ENCODE measurements at places on chromosomes 4 and X. TPM values are rescaled to one million over a fixed set of nuclear protein-coding genes. Genes with fewer than 3 reads are reported as not detected.

DNA sequence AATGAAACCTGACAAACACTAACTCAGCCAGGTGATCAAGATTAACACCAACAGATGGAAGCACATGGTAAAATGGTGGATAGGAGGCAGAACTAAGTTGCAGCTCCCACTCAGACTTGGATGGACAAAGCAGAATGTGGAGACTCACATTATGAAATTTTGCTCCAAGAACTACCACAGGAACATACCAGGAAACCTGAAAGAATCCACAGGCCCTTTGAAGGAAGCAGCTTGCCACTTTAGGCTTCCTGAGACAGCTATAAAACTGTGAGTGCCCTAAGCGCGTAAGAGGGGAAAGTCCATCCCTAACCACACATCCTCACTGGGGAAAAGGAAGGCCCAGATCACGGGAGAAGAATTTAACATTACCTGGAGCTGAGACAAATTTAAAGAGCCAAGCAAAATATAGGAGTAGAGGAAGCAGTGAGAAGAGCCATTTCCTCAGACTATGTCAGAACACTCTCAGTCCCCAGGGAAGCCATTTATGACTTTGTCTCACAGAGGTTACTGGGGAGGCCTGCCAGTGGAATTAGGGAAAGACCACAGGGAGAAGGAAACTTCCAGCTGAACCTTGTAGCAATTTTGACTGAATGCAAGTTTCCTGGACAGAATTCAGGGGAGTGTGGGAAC is 224.5 kb downstream of the TEX13C start:
- no peaks in the 10 kb centered on the region for H3K4me1 ChIP-seq
- H3K36me3 ChIP-seq: no peaks in the 10 kb centered on the region
- H3K4me3 ChIP-seq: no peak overlapping the region
- no peaks in the 10 kb centered on the region for H3K27me3 ChIP-seq

DNA sequence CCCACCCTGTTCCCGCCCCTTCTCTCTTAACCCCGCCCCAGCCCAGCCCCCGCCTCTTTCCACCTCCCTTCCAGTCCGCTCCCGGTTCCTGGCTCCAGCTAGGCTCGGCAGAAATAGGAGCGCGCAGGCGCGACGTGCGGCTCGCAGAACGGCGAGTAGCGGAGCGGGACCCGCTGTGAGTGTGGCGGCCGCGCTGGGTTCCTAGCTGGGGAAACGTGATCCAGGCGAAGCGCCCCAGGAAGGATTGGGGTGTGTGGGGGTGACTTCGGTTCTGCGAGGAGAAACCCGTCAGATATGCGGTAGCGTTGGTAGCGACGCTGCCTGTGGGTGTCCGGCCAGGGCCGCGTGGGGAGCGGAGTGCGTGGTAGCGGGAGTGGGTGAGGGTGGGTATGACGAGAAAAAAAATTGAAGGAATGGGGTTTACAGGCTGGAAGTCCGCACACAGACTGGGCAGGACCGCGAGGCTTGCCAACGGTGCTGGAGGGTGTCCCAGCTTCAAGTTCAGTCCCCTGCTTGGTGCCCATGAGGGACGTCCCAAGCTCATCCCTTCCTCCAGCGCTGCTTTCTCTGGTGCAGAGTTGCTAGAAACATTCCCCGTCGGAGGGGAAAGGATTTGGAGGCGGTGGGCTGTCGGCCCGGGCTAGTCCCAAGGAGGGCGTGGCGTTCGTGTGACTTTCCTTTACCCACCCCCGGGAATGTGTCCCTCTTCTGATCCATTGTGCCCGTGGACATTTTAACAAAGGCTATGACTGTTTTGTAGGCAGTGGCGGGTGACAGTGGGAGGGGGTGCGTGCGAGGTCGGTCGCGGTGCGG is at the start of gene PRRG1:
TSS of gene PRRG1 (plus strand) at position 144 of the 813 bp plus-strand sequence. CDS start 56,886 bp downstream, outside the sequence.
- H3K36me3 ChIP-seq: no peaks in the 10 kb centered on the region
- peak within 1 kb of the TSS; percentile 40 for H3K4me3 ChIP-seq
- H3K27ac ChIP-seq: no peak within 1 kb of the TSS
- H3K27me3 ChIP-seq: peaks cover 19% of the 10 kb centered on the region

DNA sequence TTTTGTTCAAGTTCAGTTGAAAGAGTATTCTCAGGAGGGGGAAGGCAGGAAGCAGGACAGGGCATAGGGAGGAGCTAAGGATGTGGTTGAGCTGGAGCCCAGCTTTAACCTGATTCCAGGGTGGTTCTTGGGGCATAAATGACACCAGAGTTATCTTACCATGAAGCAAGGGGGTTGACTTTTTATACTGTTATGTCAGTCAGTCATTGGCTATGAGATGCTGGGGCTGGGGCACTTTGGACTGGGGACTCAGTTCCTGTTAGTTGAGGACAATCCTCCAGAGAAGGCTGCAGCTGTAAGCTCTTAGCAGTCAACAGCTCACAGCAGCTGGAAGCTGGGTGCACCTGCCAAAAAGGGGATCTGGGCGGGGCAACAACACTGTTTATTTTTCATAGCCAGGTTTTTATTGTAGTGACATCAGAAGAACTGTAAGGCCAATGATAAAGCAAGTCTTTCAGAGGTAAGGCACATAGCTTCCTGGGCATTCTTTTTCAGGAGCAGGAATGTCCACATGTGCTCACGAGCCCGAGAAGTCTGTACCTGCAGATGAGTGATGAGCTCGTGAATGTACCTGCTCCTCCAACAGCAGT is 78.5 kb downstream of the MID1IP1 start:
- no peak overlapping the region for H3K4me3 ChIP-seq
- ATAC-seq: no peak
- H3K27me3 ChIP-seq: no peaks in the 10 kb centered on the region

DNA sequence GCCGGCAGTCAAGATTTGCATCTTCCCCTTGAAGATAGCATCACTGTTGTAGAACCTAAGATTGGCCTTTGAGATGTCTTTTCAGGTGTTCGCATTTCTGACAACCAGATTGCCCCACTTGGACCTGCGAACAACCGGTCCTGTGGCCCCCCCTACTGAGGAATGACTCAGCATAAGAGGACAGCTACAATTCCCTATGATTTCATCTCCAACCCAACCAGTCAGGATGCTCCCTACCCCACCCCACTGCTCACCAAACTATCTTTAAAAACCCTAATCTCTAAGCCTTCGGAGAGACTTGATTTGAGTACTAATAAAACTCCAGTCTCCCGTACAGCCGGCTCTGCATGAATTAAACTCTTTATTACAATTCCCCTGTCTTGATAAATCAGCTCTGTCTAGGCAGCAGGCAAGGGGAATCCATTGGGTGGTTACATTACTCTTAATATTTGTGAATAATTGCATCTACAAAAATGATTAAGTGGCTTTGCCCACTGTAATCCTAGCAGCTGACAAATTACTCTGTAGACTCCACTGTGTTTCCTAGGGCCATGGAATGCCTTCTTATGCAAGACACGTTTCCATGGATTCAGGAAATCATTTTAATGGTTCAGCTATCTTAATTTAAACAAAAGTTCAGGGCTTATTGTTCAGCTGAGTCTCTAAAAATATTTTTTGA is 95.4 kb downstream of the GPR143 start:
- peaks cover 24% of the 10 kb centered on the region for H3K36me3 ChIP-seq
- H3K4me1 ChIP-seq: no peaks in the 10 kb centered on the region
- no peaks in the 10 kb centered on the region for H3K27me3 ChIP-seq
- H3K4me3 ChIP-seq: no peak overlapping the region

GRCh38 chr4:14520171-14520570 is 482.1 kb upstream of the CPEB2 start:
- no peaks in the 10 kb centered on the region for H3K4me1 ChIP-seq
- no peaks in the 10 kb centered on the region for H3K27me3 ChIP-seq
- no peaks in the 10 kb centered on the region for H3K36me3 ChIP-seq
- no peak overlapping the region for H3K4me3 ChIP-seq
- no peak overlapping the region for H3K27ac ChIP-seq

GRCh38 chr4:1830642-1831228 is 25.2 kb downstream of the LETM1 start:
- no peak overlapping the region for H3K27ac ChIP-seq
- no peak overlapping the region for H3K4me3 ChIP-seq
- H3K36me3 ChIP-seq: peaks cover 72% of the 10 kb centered on the region
- no peaks in the 10 kb centered on the region for H3K27me3 ChIP-seq
- no peak for ATAC-seq
- no peaks in the 10 kb centered on the region for H3K4me1 ChIP-seq

DNA sequence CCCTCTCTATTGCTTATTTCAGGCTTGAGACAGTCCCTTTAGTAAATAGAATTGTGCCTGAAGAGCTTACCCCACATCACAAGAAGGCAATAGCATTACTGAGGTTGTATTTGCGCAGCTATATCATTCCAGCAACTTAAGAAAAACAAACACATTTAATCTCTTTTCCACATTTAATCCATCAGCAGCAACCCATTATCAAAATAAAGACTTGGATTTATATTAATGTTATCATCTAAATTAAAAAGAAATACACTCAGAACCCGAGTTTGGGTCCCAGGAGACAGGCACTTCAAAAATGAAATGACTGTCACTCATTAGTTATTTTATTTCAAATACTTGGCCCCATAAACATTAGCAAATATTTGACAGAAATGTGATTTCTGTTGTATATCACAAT is 10.4 kb downstream of the TFDP3 start:
- H3K27me3 ChIP-seq: peaks cover 3% of the 10 kb centered on the region
- H3K4me3 ChIP-seq: no peak overlapping the region
- no peak overlapping the region for H3K27ac ChIP-seq
- H3K4me1 ChIP-seq: no peaks in the 10 kb centered on the region
- ATAC-seq: no peak

DNA sequence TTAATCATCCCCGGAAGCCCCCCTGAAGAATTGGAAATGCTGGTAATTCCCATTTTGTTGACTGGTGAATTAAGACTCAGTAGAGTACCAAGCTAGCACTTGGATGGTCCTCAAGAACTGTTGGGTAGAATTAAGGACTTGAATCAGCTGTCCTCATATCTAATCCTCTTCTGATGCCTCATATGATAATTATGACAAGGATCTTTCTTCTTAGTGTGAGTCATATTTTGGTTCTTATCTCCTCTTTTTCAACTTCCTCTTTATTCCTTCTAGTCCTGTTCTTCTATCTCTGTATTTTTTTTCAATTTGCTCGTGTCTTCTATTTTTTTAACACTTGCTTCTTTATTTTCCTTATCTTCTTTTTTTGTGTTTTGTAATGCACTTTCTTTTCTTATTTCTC is 206.3 kb upstream of the ANXA3 start:
- no peaks in the 10 kb centered on the region for H3K4me1 ChIP-seq
- no peak for ATAC-seq
- no peak overlapping the region for H3K4me3 ChIP-seq

DNA sequence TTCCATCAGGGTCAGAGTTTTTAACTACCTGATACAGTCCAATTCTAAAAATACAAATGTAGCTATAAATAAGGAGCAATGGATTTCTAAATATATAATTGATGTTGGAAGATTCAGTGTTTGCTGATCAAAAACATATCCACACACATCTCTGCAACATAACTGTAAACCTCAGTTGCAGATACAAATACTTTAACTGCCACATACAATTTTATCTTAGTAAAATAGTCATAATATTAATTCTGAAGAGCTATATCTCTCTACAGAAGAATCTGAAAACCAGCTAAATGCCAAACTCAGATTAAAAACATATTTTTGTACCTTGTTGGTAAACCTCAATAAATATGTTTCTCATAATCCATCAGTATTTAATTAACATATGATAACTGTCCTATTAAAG is 674.3 kb upstream of the INTU start:
- H3K27me3 ChIP-seq: no peaks in the 10 kb centered on the region
- H3K4me3 ChIP-seq: no peak overlapping the region
- ATAC-seq: no peak
- no peaks in the 10 kb centered on the region for H3K36me3 ChIP-seq

GRCh38 chrX:24934279-24934678 is 81.5 kb downstream of the ARX start:
- H3K27ac ChIP-seq: no peak overlapping the region
- peaks cover 7% of the 10 kb centered on the region for H3K36me3 ChIP-seq
- no peaks in the 10 kb centered on the region for H3K4me1 ChIP-seq
- H3K4me3 ChIP-seq: no peak overlapping the region
- ATAC-seq: no peak

DNA sequence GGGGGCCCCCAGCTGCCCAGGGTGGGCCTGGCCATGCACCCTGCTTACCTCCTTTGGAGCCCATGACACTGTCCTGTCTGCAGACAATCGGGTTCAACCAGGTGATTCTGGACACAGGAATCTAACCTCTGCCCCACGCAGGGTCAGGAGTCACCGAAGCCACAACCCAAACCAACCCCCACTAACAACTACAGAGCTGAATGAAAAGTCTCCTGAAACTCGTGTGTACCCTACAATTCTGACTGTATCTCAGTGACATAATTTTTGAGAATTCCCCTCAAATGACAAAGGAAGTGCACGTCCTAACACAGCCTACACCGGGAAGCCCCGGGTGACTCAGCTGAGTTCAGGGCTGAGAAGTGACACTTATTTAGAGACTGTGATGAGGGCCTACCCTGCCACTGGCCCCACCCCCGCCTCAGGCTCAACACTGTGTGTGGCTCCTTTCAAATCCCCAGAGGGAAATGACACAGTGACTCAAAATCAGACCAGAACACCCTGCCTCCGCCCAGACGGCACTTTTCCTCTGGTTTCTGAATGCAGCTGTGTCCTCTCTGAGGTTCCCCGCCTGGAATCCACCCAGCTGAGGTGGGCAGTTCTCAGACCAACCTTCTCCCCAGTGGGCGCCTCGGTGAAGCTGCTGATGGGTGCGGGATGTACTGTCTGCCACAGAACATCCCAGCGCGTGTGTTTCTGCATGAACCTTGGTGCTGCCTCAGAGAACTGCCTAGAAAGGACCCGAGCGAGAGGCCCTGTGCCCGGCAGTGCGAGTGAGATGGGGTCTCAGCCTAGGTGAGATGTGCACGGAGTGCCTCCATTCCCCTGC is 9.9 kb downstream of the TNIP2 start:
- peaks cover 98% of the 10 kb centered on the region for H3K36me3 ChIP-seq
- H3K27ac ChIP-seq: peak overlapping the region; percentile 92
- no peaks in the 10 kb centered on the region for H3K27me3 ChIP-seq
- peak overlapping the region; percentile 84 for H3K4me3 ChIP-seq
- peaks cover 25% of the 10 kb centered on the region for H3K4me1 ChIP-seq

GRCh38 chr4:74531963-74532794 is 87.2 kb downstream of the AREG start:
- H3K36me3 ChIP-seq: no peaks in the 10 kb centered on the region
- no peaks in the 10 kb centered on the region for H3K4me1 ChIP-seq
- H3K4me3 ChIP-seq: no peak overlapping the region
- no peak overlapping the region for H3K27ac ChIP-seq
- ATAC-seq: peak; percentile 45

GRCh38 chrX:136203438-136203837 is 47.8 kb downstream of the MAP7D3 start:
- no peaks in the 10 kb centered on the region for H3K36me3 ChIP-seq
- no peak overlapping the region for H3K4me3 ChIP-seq
- H3K4me1 ChIP-seq: peaks cover 6% of the 10 kb centered on the region
- peak; percentile 80 for ATAC-seq
- H3K27ac ChIP-seq: no peak overlapping the region

The BEX5 gene
- 2.4 TPM for total RNA-seq

The EDA2R gene
- 7.0 TPM for total RNA-seq

The SMIM10 gene
- total RNA-seq: 1.3 TPM

The MEPE gene
- total RNA-seq: not detected

The AKAP17A gene
- 54.3 TPM for total RNA-seq

The ATP1B4 gene
- not detected for total RNA-seq

The ALB gene
- total RNA-seq: not detected

The BMP3 gene
- 0.05 TPM for total RNA-seq

All from activated T-helper 17 cell treated with anti-CD3 and anti-CD28 coated beads, Interleukin-2, amount 50 U/mL, for 72 hours (primary cell).